Dorsolateral prefrontal cortex (tissue), 122 donors: ENCODE measurements at places on chromosomes 3 and 15. TPM values are rescaled to one million over a fixed set of nuclear protein-coding genes. Genes with fewer than 3 reads are reported as not detected.

DNA sequence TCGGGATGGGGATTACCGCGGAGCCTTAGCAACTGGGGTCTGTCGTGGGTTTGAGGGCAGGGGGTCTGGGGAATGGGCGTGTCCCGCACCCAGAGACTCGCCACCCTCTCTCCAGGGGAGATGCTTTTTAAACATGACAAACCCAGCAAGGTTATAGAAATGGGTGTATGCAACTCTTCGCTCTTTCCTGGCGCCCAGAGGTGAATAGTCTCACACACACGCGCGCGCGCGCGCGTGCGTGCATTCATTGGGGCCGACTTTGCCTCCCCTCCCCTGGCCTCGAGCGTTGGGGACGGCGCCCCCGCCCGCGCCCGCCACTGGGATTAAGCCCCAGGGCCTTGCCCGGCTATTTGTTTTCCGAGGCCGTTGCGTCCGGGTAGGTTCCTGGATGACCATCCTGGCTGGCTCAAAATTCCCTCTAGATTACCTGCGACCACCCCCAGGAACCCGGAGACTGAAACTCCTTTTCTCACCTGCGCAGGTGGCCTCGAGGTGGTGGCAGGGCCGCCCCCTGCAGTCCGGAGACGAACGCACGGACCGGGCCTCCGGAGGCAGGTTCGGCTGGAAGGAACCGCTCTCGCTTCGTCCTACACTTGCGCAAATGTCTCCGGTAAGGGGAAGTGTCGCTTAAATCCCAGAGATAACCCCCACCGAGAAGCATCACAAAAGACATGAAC is 777 bp downstream of the GPR160 start:
- DNase-seq, result no peak

DNA sequence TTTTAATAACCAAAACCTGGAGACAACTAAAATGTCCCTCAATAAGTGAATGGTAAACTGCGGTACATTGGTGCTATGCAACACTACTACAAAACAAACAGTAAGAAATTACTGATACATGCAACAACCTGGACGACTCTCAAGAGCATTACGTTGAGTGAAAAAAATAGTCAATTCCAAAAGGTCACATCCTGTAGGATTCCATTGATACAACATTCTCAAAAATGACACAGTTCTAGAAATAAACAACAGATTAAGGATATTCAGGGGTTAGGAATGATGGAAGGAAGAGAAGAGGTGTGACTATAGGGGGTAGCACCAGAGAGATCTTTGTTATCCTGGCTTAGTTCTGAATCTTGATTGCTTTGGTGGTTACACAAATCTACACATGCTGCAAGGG is 72.2 kb downstream of the ZNF148 start:
- DNase-seq, result no peak

- DNase-seq, result no peak
These were observed 177.6 kb downstream of the GHSR start for GRCh38 chr3:172270557-172271166.

DNA sequence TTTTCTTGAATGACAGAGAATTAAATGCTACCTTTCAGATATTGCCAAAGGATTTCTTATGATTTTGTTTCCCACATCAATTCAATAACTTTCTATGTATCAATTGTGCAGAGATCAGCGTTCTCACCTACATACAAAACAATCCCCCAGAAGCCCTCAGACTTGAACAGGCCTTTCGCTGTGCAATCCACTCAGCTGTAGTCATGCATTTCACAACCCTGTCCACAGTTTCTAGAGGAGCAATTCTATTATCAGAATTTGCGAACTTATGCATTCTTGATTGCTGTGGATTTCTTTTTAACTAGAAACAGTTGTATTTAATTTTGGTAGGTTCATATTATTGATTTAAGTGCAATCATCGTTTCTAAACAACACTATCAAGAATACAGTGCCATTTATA is 13.7 kb upstream of the ALCAM start:
- no peak for DNase-seq

GRCh38 chr3:158918451-158918850 is 116.6 kb downstream of the MFSD1 start:
- DNase-seq, result no peak

GRCh38 chr15:40460404-40460803 is 10.4 kb upstream of the CHST14 start:
- no peak for DNase-seq

DNA sequence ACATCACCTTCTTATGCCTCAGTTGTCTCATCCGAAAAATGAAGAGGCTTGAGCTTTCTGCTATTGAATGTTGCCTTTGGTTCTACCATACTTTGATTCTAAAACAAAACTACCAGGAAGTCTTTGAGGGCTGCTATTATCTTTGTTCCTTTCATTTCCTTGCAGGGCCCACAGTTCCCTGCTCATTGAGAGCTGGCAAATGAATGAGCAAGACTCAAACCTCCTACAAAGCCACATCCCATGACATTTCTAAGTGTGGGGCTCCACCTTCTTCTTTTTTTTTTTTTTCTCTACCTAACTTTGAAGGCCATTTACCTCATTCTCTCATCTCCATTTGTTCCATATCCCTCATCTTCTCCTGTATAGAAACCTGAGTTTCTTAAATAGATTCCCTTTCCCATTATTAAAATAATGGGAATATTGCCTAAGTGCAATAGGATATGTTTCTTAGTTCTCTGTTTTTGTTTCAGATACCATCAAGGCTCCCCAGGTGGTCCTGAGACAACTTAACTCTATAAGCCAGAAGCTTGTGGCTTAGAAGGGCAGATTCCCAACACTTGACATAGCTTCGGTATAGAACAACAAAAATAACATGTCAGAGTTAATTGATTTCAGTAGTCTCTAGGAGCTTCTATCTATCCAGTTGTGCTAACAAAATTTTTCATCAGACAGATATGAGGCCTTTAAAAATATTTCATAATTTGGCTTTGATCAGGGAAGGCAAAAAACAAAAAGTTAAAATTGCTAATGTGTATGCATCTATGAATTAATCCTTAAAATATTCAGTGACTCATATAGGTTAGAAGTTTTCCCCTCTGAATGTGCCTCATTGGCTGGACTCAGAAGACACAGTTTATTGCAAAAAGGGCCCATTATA is 951.6 kb downstream of the TUSC7 start:
- no peak for DNase-seq

- no peak for DNase-seq
These were observed at the start of gene PCSK6 for GRCh38 chr15:101489599-101490407. Gene PCSK6 (minus strand): TSS chr15:101489707. CDS start chr15:101489670, 37 bp downstream.

DNA sequence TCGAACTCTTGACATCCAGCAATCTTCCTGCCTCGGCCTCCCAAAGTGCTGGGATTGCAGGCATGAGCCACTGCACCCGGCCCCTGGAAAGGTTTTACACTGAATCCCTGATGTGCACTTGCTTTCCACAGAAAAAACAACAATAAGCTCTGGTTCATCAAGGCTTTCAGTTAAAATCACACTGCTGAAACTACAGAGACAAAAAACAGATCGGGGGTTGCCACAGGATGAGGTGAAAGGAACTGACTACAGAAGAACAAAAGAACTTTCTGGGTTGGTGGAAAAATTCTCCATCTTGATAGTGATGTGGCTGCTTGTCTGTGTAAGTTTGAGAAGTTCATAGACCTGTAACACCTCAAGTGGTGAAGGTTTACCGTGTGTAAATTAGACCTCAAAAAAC is 2.9 kb downstream of the RAB43 start:
- no peak for DNase-seq

DNA sequence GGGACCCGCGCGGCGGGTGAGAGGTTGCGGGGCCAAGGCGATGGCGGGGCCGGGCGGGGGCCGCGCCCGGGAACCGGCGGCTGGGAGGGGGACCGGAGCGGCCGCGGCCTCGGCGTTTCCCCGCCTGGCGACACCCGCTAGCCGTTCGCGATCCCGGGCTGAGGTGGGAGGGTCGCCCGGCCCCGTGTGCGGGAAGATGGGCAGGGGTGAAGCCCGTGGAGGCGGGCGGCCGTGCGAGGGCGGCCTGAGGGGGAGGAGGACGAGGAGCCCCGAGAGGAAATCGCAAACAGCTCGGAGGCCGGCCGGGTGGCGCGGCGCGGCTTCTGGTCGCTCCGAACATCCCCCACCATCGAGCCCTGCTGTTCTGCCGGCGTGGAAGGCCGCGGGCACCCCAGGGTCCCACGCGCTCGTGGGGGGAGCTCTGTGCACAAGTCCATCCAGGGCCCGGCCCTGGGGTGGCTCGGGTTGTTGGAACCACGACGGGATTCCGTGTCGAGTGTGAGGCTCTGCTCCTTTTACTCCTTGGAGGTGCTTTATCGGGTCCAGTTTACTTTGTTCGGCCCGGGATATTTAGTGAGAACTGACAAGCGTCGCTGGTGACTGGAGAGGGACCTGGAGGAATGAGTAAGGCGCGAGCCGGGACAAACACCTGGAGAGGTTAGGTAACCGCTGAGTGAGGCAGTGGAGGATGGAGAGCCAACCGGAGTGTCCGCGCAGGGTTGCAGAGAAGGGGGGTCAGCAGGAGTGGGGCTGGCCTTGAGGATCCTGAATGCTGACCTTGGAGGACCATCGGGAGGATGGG is 728 bp downstream of the CRTC3 start:
- DNase-seq, result no peak

DNA sequence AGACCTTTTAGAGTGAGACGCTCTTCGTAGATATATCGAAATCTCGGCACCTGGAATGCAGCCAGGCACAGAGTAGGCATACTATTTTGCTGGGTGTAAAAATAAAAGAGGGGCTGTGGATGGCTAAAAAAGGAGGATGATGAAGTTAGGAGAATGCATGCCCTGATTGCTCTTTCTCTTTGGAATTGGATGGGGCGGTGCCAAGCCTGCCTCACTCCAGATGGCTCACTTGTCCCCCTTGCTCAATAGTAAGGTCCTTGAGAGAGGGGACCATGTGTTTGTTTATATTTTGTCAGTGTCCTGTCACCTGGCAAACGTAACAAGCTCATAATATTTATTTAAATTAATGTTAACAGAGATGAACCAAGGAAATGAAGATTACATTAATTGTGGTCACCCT is 33.0 kb downstream of the SNRK start:
- no peak for DNase-seq

DNA sequence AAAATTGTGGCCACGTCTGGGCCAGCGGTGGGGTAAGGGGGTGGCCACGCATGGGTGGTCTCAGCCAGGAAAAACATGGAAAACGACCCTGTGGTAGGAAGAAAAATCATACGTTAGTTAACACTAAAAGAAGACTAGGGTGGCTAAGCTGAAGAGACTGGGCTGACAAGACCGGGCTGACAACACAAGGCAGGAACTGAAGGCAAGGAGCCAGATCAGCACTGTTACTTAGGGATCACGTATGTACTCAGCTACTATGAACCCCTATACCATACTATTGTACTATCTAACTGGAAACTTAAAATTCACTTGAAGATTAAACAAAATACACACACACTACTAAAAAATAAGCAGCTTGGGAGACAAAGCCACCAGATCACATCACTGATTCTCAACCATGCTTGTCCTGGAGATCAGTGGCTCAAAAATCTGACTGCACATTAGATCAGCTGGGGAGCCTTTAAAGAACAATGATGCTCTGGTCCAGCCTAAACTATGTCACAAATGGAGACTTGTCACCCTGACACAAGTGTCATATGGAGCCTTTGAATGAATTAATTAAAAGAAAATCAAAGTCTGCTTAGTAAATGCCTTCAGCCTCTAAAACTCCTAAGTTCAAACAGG is 442.2 kb downstream of the SHQ1 start:
- no peak for DNase-seq

GRCh38 chr3:41089566-41089965 is 109.7 kb upstream of the CTNNB1 start:
- DNase-seq, result no peak

GRCh38 chr3:136546720-136547119 is 205.5 kb downstream of the STAG1 start:
- DNase-seq, result no peak

GRCh38 chr3:31728403-31728802 is 195.7 kb downstream of the STT3B start:
- DNase-seq, result no peak

- DNase-seq, result no peak
These were observed 5.3 kb downstream of the LRRN1 start for GRCh38 chr3:3804560-3804959.

DNA sequence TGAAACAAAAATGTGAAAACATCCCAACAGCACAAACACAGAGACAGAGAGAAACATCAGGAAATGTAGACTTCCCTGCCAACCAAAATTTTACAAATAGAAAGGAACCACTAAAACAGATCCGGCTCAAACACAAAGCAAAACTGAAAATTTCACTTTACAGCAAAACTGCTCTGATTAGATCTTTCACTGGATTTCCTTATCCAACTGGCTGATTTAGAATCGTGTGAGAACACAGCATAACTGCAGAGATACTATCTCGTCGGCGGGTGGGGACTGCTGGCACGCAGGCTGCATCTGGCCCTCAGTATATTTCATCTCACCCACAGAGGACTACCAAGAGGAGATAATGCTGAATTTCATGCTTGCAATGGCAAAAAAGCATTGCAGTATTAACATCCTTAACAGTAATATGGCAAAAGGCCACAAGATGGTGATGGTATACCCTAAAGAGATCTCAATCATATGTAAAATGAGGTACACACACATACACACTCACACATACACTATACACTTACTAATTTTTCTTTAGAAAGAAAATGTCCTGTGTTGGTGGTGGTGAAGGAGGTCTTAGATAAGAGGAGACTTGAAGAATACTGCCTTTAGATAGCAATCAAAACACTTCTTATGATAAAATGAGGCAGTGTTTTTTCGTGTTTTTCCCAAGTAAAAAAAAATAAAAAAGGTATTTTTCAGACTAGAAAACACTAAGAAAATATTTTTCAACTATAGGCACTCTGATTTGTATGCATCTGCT is 10.6 kb upstream of the LEO1 start:
- DNase-seq, result no peak

- no peak for DNase-seq
These were observed 29.1 kb downstream of the PLXND1 start for GRCh38 chr3:129577366-129577765.

- peak; percentile 68 for DNase-seq
These were observed 6.0 kb upstream of the SLC28A1 start for GRCh38 chr15:84878504-84878903.

DNA sequence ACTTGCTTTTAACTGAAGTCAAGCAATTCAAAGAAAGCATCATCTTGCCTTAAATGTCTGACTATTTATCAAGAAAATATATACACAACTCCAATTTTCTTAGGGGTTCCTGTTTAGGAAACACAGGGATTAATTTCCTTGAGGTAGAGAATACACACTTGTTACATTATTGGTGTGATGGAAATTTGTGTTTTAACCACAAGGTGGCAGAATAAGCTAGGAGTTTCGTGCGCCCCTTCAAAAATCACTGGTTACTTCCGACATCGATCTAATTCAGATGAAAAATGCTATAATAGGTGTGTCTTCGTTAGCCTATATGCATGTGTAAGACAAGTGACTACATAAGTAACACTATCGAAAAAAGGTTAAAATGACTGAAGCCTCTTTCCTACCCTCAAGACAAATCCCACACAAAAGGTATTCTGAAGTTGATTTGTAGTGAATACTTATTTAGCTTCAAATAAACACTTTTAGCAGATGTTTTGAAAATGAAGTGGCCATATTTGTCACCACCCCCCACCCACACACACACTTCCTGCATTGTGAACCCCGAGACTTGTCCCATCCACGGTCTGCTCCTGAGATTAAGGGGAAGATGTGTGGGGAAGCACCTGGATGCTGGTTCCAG is 246.5 kb downstream of the ROBO1 start:
- no peak for DNase-seq

The HGD gene
- 0.94 TPM for total RNA-seq

The LDHAL6B gene
- not detected for total RNA-seq

The DENND4A gene
- total RNA-seq, result 76.5 TPM

The SPRED1 gene
- total RNA-seq, result 46.3 TPM

The PPM1M gene
- total RNA-seq, result 17.9 TPM

The COPG1 gene
- 118 TPM for total RNA-seq

The ATP13A4 gene
- total RNA-seq, result 45.9 TPM

The SNX22 gene
- 39.4 TPM for total RNA-seq

The OR5H6 gene
- total RNA-seq, result not detected
